ENCODE measurements at places on chromosomes 3 and 15. TPM values are rescaled to one million over a fixed set of nuclear protein-coding genes. Genes with fewer than 3 reads are reported as not detected.

GCNT3 gene
- 0.17 TPM for polyA plus RNA-seq

REC114 gene
- polyA plus RNA-seq: not detected

GOLGA6L10 gene
- 2.8 TPM for polyA plus RNA-seq

GP9 gene
- not detected for polyA plus RNA-seq

GABRR3 gene
- not detected for polyA plus RNA-seq

KY gene
- 86.8 TPM for polyA plus RNA-seq

TMEM42 gene
- polyA plus RNA-seq: 13.9 TPM

CFAP161 gene
- polyA plus RNA-seq: 0.62 TPM

HRG gene
- not detected for polyA plus RNA-seq

MGA gene
- polyA plus RNA-seq: 25.1 TPM
